ENCODE measurements at places on chromosomes 4 and X.

GRCh38 chrX:109974906-109975655, 27.8 kb upstream of the TMEM164 start:
- no peak for DNase-seq

DNA sequence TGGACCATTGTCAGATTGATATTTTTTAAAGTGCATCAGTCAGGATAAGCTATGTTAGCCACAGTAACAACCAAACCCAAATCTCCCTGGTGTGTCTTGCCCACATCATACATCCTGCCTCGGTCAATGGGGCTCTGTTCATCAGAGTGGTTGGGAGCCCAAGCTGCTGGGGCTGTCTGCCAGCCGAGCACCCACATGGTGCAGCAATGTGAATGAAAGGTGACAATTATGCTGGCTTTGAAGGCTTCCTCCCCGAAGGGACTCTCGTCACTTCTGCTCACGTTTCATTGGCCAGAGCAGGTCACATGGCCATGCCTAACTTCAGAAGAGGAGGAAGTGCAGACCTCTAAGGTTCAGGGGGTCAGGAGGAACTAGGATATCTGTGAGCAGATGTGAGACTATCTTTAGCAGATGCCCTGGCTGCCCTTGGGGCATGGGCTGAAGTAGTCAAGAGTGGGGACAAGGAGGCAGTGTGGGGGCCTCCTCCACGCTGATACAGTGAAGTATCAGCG, 1.3 kb upstream of the JAKMIP1 start:
- DNase-seq: no peak

GRCh38 chr4:100372432-100372831, 145.4 kb downstream of the EMCN start:
- DNase-seq: peak; percentile 1

GRCh38 chr4:128286474-128287058, 1.0 kb downstream of the PGRMC2 start:
- peak; percentile 13 for DNase-seq

GRCh38 chr4:56655209-56655626, 25.9 kb downstream of the HOPX start:
- no peak for DNase-seq

GRCh38 chrX:49844611-49845010, 15.5 kb downstream of the PAGE4 start:
- DNase-seq: no peak
